Heart right ventricle (tissue), 16 donors: ENCODE measurements at places on chromosomes 13 and 19. TPM values are rescaled to one million over a fixed set of nuclear protein-coding genes. Genes with fewer than 3 reads are reported as not detected.

- DNase-seq: no peak
These were observed 52.3 kb downstream of the LRCH1 start for GRCh38 chr13:46605076-46605824.

DNA sequence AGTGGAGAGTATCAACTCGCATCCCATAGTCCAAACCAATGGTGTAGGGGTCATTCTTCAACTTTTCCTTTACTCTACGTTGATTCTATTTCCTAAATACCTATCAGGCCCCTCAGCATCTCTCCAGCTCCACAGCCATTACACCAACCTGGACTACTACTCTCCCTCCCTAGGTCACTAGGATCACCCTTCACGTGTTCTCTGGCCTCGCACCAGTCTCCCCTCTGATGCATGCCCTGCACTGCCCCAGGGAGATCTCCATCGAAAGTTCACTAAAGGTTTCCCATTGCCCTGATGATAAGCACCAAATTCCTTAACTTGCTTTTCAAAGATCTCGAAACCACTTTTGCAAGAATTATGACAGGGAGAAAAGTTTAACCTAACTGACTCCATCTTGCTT lies 421.5 kb downstream of the TSHZ3 start:
- DNase-seq: no peak

DNA sequence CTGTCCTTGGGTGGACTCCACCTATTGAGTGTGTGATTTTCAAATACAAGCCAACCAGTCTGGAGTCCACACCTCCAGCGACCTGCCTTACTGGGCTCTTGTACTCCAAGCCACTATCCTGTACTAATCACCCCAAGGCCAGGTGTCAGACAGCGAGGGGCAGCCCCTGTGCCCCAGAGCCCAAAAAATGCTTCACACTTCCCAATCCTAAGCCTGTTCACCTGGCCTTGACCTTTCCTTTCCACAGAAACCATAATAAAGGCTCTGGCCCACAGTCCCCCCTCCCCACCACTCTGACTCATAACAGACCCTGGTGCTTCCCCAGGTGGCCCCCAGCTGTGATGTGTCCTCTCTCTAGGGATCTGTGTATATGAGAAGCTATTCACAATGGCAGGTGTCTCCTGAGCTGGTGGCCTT lies 3.9 kb downstream of the CD209 start:
- no peak for DNase-seq

GRCh38 chr19:33086955-33087354 lies 6.0 kb downstream of the GPATCH1 start:
- no peak for DNase-seq

The ONECUT3 gene
- not detected for polyA plus RNA-seq

The TMEM238 gene
- polyA plus RNA-seq: not detected
